ENCODE measurements at places on chromosomes 7 and 10.

GRCh38 chr7:149879766-149880637, 6.2 kb downstream of the ATP6V0E2 start:
- no peak for DNase-seq

GRCh38 chr7:12759151-12759550, 71.7 kb downstream of the ARL4A start:
- no peak for DNase-seq

GRCh38 chr7:135690566-135690965, 28.3 kb downstream of the STMP1 start:
- peak; percentile 54 for DNase-seq

DNA sequence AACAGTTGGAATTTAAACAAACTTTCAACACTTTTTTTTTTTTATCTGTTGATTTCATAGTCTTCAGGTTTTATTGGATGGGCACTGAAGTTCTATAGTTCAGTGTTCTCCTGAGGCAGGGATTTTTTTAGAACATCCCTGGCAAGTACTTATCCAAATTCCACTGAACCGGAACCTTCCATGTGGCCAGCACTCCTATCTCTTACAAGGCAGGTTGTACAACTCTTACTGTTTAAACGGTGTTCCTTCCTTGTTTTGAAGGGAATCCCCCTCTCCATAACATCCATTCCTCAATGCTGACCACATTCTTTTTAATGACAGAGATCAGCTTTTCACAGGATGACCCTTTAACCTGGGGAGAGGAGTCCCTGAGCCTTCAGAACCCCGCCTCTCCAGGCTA, 238.9 kb upstream of the CTBP2 start:
- no peak for DNase-seq

- DNase-seq = peak; percentile 28
Observed at GRCh38 chr10:72162978-72163377, 52.8 kb upstream of the ANAPC16 start.

- DNase-seq = no peak
Observed at GRCh38 chr7:74283858-74284447, 5.3 kb upstream of the CLIP2 start.

DNA sequence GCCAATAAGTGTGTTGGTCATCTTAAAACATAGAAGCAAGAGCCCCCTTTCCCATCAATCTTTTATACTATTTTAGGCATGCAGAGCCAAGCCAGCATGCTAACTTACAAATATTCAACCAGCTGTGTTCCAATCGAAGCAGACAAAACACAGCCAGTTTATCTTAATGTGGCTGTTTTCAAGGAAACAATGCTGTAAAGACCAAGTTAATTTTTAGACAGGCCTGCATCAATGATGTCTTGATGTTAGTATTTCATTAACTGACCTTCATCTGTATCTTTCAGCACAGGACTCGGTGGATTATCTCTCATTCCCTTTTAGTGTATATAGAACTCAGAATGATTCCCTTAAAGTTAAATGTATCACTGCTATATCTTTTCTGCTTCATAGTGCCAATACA, 262.0 kb upstream of the ZWINT start:
- DNase-seq = no peak

GRCh38 chr7:134419875-134420274, 39.0 kb downstream of the AKR1B1 start:
- no peak for DNase-seq

- no peak for DNase-seq
Observed at GRCh38 chr7:30445770-30446169, 32.8 kb downstream of the NOD1 start.

GRCh38 chr10:88994019-88994418, 3.4 kb downstream of the FAS start:
- DNase-seq = no peak

DNA sequence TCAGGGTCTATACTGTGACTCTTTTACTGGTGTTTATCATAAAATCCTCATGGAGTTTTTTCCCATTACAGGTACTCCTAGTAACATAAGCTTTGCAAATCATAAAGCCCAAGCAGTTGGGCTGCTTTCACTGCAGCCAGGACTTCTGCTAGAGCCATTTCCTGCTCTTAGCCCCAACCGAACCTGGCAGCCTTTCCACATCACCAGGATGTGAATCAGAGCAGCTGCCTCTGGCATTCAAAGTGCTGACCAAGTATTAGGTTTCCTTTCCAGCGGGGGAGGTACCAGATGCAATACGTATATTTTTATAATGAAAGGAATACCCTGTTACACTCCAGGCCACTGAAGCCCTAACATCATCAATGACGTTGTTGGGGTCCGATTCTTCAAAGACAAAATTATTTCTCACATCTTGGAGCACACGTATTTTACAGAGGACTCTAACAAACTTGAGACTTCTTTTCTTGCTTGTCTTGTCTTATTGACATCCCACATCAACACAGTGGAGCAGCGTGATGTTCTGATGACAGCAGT, 3.6 kb upstream of the HTR5A start:
- DNase-seq = peak; percentile 5

- DNase-seq = no peak
Observed at GRCh38 chr10:48451969-48452878, 145.7 kb downstream of the MAPK8 start.

- DNase-seq = no peak
Observed at GRCh38 chr10:60541451-60541850, 151.8 kb upstream of the ANK3 start.

- DNase-seq = peak; percentile 65
Observed at GRCh38 chr7:2876031-2876731, 32.1 kb upstream of the GNA12 start.

- no peak for DNase-seq
Observed at GRCh38 chr10:60473557-60473956, 83.9 kb upstream of the ANK3 start.

DNA sequence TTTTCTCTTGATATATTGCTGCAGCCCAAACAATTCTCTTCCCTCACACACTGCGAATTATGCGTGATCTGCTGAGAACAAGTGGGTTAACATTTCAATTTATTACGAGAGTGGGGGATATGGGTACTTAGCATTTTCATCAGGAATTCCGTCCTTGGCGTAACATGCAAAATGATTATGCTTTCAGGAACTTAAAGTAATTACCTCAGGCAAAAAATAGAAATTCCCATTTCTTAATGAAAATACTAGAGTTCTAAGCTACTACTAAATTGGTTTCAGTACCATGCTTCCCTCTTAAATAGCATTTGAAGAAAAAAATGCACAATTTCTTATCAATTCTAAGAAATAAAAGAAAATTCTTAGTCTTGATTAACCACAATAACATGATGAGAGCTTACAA, 213.5 kb downstream of the GPAM start:
- no peak for DNase-seq

DNA sequence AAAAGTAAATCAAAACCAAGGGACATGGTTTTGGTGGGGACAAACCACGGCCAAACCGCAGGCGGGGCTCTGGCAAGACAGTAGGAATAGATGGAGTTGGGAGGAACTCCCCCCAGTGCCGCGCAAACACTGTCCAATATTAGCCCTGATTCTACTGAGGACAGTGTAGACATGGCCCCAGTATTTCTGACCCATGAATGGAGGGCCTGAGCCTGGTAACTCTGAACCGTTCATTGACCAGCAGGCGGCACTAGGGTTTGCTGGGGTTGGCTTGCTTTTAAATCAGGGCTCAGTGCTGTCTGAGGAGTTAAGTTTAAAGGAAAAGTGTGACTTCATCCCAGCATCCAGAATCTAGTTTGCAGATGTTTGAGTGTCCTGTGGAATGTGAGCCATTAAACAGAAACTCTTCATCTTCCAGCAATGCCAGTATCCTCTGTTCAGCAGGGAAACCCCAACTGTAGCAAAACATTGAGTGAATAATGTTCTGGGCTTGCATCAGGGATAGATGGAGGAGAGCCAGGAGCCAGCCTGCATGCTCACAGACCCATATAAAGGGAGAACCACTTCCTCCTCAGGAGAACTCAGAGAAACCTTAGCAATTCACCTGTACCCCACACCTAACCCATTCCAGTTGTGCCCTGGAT, 147.4 kb upstream of the PRSS58 start:
- no peak for DNase-seq

- no peak for DNase-seq
Observed at GRCh38 chr7:107993891-107994291, 9.1 kb downstream of the LAMB1 start.
